Activated T-helper 1 cell treated with Interleukin-2 at 50 U/mL for 16 hours (primary cell): ENCODE measurements at places on chromosomes 12 and 14.

DNA sequence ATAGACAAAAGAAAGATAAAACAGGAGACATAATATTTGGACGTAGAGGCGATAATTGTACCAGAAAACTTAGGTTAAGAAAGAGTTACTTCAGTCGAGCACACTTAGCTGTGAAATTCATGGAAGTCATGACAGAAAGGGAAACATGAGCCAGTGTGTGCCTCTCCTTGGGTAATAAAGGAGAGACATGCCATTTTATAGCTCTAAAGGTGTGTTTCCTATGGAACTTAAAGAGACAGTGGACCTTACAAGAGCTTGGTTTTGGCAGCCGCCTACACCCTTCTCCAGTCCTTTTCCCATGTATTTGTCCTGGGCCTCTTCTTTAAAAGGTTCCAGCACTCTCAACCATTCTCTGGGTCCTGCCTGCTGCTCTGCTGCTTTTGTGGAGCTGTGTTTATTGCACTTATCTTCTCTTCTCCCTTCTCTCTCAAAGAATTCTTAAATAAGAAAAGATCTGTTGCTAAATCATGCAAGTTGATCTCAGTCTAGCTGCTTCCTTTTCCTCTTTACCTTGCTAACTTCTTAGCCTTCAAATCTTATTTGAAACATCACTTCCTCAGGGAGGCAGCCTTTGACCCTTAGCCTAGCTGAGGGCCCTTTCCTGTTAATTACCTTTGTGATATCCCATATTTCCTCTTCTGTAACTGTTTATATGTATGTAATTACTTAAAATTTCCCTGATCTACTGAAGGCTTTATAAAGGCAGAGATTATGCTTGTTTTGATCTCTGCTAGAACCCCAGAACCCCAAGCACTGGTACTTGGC, 81.8 kb upstream of the EVL start:
- DNase-seq: no peak

GRCh38 chr12:7012024-7012607, 6.2 kb downstream of the LPCAT3 start:
- DNase-seq: no peak

- DNase-seq: no peak
These were observed 148.1 kb downstream of the TSPAN9 start for GRCh38 chr12:3225154-3225795.

GRCh38 chr14:23573384-23574015, 5.1 kb downstream of the JPH4 start:
- DNase-seq: no peak

DNA sequence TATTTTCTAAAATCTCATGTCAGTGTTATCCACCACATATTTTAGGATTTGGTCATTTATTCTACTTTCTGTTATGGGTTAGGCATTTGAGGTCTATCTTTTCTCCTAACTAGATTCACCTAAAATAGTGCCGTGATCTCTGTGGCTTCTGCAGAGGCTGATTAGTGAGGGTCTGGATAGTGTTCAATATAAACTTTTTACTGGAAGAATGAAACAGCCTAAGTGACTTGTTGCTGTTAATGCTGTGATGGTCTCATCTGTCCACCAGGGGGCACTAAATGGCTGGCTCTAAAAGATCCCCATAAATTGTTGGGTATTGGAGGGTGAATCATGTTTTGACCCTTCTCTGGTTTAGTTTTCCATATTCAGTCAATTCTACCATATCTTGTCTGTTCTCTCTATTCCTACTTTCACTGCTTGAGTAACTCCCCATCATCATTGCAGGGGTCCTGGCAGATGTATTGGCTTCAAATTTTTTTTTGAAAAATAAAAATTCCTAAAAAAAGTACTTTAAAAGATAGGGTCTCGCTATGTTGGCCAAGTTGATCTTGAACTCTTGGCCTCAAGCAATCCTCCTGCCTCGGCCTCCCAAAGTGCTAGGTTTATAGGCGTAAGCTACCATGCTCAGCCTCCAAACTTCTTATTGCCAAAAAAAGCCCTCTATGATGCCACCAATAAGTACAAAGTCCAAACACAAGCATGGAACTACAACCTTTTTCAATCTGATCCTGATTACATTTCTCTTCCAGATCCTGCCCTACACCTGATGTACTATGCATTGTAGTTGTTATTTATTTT, 6.9 kb downstream of the PABPN1 start:
- peak; percentile 36 for DNase-seq

DNA sequence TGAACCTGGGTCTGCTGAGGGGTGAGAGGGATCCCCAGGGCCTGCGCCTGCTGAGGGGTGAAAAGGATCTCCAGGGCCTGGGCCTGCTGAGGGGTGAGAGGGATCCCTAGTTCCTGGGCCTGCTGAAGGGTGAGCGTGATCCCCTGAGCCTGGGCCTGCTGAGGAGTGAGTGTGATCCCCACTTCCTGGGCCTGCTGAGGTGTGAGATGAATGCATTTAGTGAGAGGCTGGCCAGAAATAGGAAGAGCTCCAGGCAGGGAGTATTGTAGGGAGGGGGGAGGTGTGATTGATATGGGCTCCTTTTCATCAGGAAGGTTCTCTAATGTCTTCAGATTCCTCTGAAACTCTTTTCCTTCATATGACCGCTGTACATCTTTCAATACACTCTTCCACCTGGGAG, 43.0 kb downstream of the FAM186A start:
- no peak for DNase-seq

DNA sequence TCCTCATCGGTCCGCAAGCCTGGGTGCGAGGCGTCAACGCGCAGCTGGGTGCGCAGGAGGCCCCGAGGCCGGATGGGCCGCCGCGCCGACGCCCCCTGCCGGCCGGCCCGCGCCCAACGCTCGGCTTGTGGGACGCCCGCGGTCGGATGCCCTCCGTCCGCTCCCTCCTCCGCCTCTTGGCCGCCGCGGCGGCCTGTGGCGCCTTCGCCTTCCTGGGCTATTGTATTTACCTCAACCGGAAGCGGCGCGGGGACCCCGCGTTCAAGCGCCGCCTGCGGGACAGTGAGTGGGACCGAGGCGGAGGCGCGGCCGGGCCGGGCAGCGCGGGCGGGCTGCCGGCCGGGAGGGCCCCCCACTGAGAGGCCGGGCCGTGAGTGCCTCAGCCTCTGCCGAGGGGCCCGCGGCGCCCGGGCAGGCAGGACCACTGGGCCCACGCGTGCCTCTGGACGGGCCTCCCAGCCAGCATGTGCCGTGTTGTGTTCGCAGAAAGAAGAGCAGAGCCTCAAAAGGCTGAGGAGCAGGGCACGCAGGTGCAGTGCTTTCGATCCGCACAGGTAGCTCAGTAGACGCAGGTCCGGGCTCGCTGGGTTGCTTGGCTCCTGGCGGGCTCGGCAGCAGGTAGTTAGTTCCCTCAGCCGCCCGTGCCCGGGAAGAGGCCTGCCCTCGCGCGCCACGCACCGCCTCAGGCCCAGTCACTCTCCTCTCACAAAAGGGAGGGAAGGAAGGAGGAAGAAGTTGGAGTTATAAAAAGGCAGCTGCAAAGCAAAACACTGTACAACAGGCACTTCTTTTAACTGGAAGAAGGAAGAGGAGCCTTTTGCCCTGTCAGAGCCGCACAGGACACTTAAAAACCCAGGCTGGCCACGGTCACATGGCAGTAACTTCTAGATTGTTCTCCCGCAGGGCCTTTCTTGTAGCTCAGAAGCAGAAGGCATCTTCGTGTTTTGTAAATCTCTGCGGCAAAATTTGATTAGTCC, at the start of gene TOMM20L:
TSS of gene TOMM20L (plus strand) at position 119 of the 977 bp plus-strand sequence. CDS start at position 147, 28 bp downstream.
- peak; percentile 63 for DNase-seq

GRCh38 chr14:64934338-64934929, 8.1 kb downstream of the GPX2 start:
- DNase-seq: no peak

DNA sequence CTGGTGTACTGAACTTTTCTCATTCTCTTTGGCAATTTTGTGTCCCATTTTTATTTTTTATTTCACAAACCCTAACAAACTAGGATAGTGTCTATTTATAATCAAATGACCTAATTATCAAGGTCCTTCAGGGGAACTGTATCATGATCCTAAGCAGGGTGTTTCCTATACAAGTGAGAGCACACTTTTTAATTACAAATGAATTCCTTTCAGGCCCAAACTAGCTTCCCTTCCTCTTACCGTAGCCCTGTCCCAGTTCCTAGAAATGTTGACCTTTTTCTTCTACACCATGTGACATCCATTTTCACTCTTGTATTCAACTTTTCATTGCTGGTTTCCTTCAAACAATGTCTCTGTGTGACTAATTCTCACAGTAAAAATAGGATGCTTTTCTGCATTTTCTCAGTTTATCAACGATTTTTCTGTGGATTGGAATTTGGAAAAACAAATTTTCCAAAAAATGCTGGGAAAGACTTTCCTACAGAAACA, 411.4 kb downstream of the CCDC91 start:
- no peak for DNase-seq

DNA sequence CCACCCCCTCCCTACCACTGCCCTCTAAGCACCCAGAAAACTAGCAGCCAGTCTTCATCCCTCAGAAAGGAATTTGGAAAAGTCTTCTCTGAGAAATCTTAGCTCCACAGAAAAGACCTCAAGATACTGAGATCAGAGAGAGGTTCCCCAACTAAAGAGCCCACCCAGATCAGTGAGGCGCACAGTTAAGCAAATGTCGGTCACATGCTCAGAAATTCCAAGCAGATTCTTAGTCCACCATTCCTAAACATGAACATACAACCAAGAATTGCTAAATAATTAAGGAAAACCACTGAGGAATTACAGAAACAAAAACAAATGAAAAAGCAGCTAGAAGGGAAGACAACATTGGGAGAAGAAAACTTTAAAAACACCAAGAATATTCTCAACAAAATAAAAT, 32.3 kb downstream of the MED13L start:
- DNase-seq: no peak

DNA sequence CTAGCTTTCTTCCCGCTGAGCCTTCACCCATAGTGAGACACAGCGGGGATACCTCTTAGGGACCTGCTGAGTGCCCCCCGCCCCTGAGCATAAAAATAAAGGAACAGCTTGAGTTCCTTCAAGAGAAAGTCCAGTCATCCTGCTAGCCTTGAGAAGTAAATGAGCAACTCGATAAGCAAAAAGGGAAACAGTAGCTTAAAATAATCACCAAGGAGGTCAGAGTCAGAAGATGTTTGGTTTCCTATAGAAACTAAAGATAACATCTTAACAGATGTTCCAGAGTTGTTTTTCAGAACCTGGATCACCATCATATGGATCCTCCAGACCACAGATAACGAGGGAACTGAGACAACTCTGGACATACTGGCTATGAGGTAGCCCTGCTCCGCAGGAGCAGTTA, 94.0 kb downstream of the BCAT1 start:
- no peak for DNase-seq

- DNase-seq: no peak
These were observed 7.4 kb upstream of the GLRX5 start for GRCh38 chr14:95527387-95528002.

GRCh38 chr12:117679776-117680175, 289.0 kb downstream of the KSR2 start:
- DNase-seq: no peak

GRCh38 chr14:65242732-65243134, 140.4 kb upstream of the MAX start:
- DNase-seq: no peak

- DNase-seq: no peak
These were observed 5.9 kb upstream of the GDF11 start for GRCh38 chr12:55736780-55737580.

DNA sequence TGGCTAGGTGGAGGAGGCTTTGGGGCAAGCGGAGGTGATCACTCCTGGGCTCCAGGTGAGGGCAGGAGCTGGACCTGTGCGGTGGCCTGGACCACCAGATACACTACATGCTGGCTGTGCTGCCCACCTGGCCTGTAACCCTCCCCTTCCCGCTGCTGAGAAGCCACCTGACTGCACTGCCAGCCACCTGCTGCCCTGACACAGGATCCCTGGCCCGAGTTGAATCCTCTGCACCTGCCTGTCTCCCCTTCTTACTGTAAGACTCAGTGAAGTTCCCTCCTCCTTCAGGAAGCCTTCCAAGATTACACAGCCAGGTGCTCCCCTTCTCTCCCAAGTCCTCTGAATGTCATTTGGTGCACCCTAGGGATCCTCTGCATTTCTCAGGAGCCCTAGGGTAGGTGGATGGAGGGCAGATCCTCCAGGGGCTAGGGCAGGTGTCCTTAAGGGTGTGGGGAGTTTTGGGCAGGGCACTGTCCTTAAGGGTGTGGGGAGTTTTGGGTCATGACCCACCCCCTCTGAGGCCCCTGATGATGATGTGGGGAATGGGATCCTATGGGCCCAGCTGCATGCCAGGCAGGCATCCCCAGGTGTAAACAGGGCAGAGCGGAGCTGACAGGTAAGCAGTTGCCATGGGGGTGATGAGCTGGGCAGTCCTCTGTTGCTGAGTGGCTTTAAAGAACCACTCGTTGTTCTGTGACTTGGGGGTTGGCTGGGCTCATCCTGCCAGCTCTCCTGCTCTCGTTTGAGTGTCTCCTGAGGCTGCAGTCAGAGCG, 6.7 kb upstream of the MTA1 start:
- no peak for DNase-seq

- DNase-seq: no peak
These were observed 217.8 kb downstream of the KIF26A start for GRCh38 chr14:104356020-104356737.

GRCh38 chr12:6768990-6769389, 2.8 kb downstream of the PTMS start:
- DNase-seq: no peak

- DNase-seq: no peak
These were observed 25.1 kb downstream of the SPPL3 start for GRCh38 chr12:120879102-120879501.

DNA sequence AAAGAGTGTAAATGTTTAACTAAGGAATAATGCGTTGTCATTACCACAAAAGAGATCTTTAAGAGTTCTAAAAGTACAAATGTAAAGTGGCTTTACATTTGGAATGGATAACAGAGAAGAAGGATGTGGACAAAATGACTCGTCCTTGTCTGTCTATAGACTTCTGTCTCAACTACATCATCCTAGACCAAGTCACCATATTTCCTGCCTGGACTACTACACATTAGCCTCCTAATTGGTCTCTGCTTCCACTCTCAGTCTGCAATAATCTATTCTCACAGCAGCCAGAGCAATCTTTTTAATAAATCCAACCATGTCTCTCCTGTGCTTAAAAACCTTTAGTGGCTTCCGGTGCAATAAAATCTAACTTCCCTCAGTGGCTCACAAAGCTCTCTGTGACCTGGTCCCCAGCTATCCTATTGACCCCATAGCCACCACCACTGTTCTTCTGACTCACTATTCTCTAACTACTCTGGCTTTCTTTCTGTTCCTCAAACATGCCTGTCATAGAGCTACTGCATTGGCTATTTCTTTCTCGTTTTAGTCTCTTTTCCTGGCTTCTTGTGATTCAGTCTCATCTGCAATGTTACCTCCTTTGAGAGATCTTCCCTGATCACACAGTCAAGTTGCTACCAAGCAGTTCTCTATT, 91.1 kb downstream of the MYF5 start:
- DNase-seq: no peak

DNA sequence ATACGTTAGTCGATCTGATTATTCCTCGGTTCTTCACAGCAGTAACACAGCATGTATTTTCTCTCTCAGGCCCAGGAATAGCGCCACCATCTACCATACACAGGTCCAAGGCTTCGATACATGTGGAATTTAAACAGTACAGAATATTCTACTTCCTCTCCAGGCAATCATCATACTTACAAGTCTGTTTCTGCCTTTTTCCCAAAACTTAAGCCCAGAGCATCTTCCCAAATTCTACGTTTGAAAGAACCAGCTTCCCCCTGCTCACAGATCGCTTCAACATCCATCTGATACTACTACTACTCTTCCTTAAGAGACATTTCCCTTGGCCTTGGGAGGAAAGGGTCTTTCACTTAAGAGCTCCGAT, 626 bp downstream of the TXNDC16 start:
- no peak for DNase-seq
